Smooth muscle cell of the brain vasculature (primary cell): ENCODE measurements at places on chromosomes 6 and 20.

DNA sequence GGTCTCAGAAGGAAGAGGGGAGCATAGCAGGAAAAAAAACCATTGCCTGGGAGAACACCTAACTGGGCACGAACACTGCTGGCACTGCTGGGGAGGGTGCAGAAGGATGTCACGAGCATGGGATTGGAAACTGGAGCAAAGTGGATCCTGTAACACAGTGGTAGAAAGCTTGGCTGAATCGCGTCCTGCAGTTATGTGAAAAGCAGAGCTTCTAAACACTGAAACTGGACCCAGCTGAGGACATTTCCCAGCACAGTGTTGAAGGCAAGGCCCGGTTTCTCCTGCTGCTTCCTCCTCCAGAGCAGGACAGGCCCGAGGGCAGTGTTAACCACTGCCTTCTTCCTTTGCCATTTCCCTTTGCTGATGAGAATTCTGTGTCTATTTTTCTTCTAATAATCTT, 6.7 kb downstream of the APMAP start:
- no peak for DNase-seq

GRCh38 chr20:46273717-46274116, 34.6 kb downstream of the CDH22 start:
- no peak for DNase-seq

DNA sequence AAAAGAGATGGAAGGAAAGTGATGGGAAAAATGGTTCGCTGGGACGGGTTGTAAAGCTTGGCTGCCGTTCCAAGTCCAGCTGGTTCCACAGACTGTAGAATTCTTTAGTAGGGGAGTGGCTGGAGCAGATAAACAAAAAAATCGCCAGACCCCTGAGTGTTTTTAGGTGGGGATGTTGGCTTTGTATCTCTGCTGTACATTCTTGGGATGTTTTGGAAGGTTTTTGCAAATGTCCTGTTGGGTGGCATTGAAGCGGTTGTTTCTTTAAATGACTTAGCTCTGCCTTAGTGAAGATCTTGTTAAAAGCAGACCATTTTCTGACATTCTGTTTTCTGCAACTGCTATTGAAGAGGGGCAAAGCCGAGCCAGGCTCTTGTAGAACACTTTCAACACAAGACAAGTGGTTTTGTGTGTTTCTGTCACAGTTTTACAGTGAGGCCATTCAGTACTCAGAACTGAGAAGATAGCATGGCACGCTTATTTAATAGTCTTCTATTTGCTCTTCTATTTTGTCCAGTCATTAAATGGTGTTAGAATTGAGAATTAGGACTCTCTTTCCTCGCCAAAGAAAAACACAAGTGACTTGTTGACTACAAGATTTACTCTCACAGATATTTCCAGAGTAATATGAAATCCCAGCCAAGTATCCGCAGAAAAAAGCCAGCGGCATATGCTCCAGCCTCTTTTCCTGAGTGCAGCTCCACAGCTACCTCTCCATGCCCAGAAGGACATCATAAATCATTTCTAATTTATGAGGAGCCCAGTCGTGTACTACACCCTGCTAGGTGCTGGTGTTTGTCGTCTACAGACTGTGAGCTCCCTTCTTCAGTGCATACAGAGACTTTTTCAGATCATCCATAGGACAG, 65.8 kb downstream of the PHACTR2 start:
- no peak for DNase-seq

DNA sequence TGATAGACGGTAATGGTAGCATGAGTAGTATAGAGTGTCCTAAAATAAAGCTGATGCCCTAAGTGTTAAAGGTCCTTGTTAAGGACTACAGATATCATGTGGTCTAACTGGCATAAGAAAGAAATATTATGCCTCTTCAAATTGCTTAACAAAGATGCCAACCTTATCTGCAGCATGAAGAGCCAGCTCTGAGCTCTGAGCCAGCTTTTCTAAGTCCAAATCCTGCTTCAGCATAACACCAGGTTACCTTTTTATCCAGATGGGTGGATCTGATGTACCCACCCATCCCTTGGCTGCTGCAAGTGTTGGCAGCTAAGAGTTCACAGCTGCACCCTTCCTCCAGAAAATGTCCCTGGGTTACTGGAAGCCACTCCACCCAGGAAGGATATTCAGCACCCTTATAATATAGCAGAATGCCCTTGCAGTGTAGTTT, 83.8 kb downstream of the TENT5A start:
- no peak for DNase-seq

DNA sequence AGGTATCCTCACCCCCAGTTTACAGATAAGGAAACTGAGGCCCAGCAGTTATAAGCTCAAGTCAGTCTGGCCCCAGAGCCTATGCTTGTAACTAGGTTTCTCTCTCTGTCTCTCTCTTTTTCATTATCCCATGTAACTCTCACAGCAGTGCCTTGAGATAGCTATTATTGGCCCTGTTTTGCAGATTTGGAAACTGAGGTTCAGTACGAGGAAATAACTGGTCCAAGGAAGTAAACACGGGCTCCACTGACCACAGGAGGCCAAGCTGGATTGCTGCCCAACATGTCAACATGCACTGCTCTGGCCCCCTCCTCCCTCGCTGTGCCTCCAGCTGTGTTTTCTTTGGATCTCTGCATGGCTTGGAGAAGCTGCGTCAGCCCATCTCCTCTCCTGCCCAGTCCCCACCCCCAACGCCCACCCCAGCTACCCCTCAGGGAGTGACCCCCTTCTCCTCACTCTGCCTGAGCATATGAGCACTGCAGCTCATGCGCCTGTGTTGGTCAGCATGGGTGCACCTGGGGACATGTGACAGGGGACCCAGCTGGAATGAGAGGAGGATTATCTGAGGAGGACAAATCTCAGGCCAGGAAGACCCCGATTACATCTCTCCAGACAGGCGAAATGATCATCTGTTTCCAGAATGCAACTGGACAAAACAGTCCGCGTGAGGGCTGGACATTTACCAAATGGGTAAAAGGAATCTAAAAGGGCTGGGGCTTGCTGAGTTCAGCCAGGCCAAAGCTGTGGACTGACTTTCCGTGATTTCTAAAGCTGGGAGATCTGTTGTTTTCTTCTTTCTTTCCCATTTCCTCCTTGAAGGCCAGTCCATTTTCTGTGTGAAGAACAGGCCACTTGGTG, 7.8 kb upstream of the PLTP start:
- peak; percentile 91 for DNase-seq

- no peak for DNase-seq
These were observed 21.0 kb downstream of the KIF13A start for GRCh38 chr6:17966451-17966850.

- DNase-seq, result no peak
These were observed 113.3 kb downstream of the CDKAL1 start for GRCh38 chr6:20647585-20647984.
